ENCODE measurements at places on chromosomes 5 and 9. TPM values are rescaled to one million over a fixed set of nuclear protein-coding genes. Genes with fewer than 3 reads are reported as not detected.

- DNase-seq = no peak
These were observed 171.0 kb downstream of the ZNF462 start for GRCh38 chr9:107033966-107034365.

DNA sequence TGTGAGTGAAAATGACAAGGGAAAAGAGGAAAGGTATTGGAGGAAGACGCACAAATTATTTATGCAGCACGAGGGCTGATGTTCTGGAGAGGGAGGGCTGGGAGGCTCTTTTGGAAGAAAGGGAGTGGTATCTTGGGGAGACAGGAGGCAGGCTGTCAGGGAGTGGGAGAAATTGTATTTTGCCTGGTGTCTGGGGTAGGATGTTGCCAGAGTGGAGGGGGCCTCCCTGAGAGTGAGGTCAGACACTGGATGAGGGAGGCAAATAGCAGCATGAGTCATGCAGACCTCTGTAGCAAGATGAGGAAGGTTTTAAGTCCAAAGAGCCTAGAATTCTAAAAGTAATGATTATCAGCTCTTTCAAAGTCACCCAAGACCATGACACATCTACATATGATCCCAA is 158.0 kb downstream of the DMRT2 start:
- no peak for DNase-seq

DNA sequence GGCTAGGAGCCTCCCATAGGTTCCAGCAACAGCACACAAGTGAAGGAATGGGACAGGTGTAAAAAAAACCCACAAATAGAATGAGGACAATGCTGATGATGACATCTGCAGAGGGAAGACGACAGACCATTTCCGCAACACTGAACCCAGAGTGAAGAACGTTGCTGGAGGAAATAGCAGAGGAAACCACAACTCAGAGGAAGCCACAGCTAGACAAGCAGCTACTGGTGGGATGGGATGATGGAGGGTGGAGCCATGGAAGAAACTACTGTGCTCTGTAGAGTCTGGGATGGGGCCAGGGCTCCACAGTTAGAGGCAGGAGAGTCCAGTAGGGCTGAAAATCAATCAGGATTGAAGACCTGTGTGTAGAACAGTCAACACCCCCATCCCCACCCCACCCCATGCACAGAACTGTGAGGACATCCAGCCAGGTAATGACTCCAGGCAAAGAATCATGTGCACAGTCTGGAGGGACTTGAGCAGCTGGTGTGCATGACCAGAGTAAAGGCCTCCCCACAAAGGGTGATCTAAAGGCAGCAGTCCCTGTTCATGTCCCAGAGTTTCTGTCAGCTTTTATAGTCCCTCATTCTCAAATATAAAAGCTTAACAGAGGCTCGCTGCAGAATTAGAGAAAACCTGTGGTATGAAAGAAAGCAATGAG is 65.2 kb upstream of the SPIN1 start:
- peak; percentile 0 for DNase-seq

- no peak for DNase-seq
These were observed 6.8 kb upstream of the ZNF79 start for GRCh38 chr9:127417131-127418036.

DNA sequence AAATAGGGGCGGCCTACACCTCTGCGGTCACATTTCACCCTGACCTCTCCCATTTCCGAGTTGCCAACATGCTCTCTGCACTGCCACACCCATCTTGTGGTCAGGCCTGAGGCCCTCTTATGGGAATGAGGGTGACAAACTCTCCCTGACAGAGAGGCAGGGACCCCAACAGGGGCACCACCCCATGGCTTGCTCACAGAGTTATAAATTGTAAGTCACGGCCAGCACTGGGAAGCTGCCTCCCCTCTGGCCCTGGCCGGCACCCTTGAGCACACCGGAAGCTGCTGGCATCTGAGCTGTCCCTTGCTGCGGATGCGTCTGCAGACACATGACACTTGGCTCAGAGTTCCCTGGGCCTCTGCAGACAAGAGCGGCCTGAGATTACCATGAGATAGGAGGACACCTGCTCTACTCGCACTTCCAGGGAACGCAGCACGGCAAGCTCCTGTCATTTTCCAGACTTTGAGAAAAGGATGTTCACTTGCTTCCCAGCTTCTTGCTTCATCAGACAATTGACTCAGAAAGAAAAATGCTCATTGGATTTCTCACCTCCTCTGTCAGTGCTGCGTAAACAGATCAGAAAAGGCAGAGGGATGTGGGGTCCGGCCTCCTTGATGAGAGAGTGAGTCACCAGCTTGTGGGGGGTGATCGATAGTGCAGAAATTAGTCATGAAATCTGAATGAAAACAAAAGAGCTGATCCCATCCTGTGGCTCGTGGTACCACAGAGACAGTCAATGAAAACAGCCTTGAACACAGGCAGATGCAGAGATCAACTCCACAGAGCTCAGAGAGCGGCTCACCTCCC is 269.8 kb downstream of the SYK start:
- no peak for DNase-seq

DNA sequence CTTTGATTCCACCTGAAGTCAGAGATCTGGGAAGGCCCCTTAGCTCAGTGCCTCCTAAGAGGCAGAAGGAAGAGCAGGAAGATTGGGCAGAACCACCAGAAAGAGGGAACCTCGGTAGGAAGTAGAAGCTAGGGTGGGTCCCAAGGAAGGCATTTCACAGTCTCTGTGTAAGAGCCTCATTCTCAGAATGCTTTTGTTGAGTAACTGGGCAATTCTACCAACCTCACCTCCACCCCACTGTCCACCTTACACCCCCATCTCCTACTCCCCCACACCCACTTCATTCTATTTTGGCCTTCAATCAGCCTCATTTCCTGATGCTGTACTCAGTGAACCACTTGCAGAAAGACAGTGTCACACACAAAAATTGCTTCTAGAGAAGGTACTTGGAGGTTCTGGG is 3.5 kb downstream of the HBEGF start:
- no peak for DNase-seq

DNA sequence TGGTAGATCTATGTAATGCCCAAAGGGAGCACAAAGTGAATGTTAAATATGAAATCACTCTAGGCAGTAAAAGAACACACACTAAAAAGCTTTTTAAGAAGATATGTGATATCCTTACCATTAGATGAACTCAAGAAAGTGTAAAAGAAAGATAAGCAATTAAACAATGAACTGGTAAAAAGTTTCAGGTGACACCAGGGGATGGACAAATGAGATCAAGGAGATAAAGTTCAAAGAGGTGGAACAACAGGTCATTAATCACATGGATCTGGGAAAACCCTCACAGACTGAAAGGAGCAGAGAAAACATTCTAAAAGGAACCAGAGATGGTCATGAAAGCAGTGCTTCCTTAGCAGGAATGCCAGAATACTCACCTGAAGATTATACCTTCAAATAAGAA is 40.7 kb downstream of the LHFPL2 start:
- DNase-seq = no peak

GRCh38 chr9:124780757-124781151 is 3.8 kb downstream of the OLFML2A start:
- DNase-seq = no peak

DNA sequence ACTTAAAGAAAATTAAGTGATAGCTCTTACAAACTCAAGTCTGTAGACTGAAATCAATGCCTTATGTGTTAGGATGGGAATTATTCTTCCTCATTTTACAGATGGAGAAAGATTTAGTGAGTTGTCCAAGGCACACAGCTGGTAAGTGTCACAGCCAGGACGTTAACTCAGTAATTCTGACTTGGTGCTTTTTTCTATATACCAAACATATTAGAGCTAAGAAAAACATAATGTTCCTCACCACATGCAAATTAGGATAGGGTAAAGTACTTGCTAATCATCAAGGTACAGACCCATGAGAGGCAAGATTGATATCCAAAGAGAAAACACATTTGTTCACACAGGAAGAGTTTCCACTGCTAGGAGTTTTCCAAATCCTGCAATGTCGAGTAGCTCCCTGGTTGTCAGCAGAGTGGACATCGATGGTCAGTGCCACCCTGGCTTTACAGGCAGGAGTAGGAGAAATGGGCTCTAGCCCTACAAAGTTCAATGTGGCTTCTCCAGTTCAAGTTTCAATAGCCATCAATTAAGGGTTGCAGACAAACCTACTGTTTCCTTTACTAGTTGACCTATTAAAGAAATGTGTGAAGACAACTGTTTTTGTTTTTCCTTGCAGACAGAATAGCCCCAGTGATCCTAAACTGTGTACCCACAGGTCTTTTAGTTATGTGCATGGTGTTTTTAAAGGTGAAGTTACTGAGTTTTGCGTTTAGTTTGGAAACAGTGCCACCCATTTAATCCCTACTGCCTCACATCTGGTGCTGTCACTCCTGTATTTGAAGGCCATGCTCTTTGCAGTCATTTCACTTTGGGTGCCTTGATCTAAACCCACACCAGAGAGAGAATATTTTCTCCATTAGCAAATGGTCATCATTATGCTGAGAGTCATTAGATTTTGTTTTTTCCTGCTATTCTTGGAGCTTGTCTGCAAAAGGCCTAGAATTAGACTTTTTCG is 460.8 kb upstream of the SMARCA2 start:
- no peak for DNase-seq

- DNase-seq = no peak
These were observed 59.8 kb upstream of the C5orf63 start for GRCh38 chr5:127133071-127133470.

GRCh38 chr5:171980792-171981191 is 25.6 kb downstream of the FBXW11 start:
- no peak for DNase-seq

DNA sequence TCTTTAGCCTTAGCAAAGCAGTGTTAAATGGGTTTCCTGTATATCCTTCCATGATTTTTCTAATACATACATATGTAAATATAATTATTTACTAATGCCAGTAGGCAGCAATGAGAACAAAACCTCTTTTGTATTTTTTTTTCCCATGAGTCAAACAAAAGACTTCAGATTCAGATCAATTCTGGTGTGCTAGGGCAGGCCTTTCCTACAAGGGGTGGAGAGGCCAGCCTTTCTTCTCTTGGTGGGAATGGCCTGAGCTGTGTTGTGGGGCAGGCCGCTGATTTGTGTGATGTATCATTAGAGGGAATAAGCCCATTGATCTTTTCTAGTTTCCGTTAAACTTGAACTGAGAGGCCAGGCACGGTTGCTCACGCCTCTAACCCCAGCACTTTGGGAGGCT is 115.5 kb upstream of the DMRT1 start:
- DNase-seq = no peak

- DNase-seq = no peak
These were observed 100.1 kb downstream of the PSAT1 start for GRCh38 chr9:78397045-78397444.

DNA sequence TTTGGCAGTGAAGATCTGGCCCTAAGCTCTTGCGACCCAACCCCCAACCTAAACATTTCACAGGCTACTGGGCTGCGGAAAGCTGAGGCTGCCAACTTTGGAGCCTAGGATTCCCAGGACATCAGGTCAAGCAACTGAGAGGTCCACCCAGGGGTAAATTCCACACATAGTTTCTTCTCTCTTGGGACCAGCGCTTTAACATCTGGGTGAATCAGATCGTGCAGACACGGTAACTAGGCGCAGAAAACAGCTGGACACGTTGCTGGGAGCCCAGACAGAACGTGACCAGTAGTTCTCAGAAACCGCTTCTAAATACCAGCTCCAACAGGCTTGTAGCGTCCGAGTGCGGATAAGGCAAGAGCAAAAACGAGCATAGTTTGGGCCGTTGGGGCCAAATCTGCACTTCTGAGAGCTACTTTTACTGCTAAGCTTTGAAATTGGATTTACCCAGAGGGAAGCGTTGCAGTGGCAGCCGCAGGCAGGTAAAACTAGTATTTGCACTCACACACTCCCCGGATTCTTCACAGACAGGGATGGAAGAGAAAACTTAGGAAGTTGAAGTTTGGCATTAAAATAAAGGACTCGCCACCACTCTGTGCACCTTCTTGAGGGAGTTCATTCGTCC is 11.8 kb downstream of the ITGA1 start:
- DNase-seq = no peak

GRCh38 chr5:91345461-91345860 is 37.7 kb downstream of the ARRDC3 start:
- no peak for DNase-seq

DNA sequence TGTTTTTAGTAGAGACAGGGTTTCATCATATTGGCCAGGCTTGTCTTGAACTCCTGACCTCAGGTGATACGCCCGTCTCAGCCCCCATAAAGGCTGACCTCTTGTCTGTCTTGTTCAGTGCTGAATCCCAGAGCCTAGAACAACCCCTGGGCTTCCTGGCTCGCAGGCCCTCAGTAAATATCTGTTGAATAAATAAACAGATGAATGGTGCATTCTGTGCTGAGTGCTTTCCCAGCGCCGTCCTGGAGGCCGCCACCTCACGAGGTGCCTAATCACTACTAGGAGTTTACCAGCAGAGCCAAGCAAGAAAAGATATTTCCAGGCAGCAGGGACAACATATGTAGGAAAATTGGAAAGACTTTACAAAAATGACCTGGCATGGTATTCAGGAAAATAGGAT is 88.5 kb downstream of the SNX24 start:
- no peak for DNase-seq

Gene C7
- not detected for total RNA-seq

Gene NRARP
- 62.5 TPM for total RNA-seq

Gene SLC6A18
- total RNA-seq = not detected

Gene PKD2L2
- not detected for total RNA-seq

Gene WDR38
- total RNA-seq = not detected

Gene ZBED3
- 7.1 TPM for total RNA-seq

Gene LCN9
- total RNA-seq = not detected

Gene NACC2
- total RNA-seq = 41.5 TPM

All from glomerular endothelial cell (primary cell).